ENCODE measurements at places on chromosomes 4 and X. TPM values are rescaled to one million over a fixed set of nuclear protein-coding genes. Genes with fewer than 3 reads are reported as not detected.

Gene MAGEA8
- 1.1 TPM for total RNA-seq

Gene SLC10A6
- not detected for total RNA-seq

Gene ADH1A
- not detected for total RNA-seq

Gene RAI2
- not detected for total RNA-seq

Gene PDE5A
- total RNA-seq, result 0.20 TPM

Data from RPMI7951 (cell line).